ENCODE measurements at places on chromosomes 16 and 17.

- DNase-seq = no peak
Measured at GRCh38 chr17:50797135-50797810, 30.0 kb upstream of the ANKRD40CL start.

DNA sequence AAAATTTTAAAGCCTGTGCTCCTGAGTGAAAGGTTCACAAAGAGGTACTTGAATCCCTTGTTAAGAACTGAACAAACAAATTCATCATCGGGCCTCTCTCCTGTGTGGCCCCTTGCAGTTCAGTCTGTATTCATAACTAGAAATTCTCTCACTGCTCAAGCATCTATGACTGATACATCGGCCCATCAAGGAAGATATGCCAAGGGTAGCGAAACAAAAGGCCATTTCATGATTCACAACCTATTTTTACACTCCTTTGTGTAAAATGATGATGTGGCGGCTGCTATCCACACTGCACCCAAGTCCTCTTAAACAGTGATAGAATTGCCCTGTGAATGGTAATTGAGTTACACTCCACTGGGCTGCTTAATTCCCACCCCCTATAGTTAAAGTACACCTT, 204.6 kb downstream of the STX8 start:
- DNase-seq = no peak

DNA sequence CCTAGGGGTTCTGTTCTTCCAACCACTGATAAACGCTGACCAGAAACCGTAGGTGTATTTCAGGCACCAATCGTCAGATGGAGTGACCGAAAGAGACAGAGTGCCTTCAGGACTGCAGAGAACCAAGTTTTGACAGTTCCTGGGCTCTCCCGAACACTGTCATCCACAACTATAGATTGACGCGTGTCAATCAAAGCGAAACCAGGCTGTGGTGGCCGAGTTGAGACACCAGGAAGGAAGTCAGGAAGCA, 11.9 kb upstream of the AURKB start:
- no peak for DNase-seq

GRCh38 chr16:81492311-81492761, 47.7 kb downstream of the CMIP start:
- DNase-seq = no peak

GRCh38 chr17:47789611-47790561, 31.7 kb downstream of the OSBPL7 start:
- DNase-seq = no peak

DNA sequence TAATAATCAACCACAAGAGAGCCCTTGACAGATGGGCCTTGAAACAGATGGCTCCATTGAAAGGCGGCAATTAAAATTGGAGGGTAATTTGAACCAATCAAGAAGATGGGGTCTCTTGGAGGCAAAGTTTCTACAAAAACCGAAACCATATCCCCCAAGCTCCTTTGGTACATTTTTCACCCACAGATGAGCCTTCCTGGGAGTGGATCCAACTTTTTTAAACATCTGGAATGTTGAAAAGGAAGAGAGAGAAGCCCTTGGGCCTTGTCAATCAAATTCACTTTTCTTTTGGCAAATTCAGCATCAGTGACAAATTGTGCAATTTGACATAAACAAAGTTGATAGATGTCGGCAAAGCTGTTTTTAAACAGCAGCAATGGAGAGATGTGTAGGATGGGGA, 13.2 kb upstream of the NUP93 start:
- no peak for DNase-seq

Data from fibroblast of the conjunctiva (primary cell).